Adipose tissue (tissue), 3 donors: ENCODE measurements at places on chromosomes 13 and 19. TPM values are rescaled to one million over a fixed set of nuclear protein-coding genes. Genes with fewer than 3 reads are reported as not detected.

Gene RNF225
- not detected for polyA plus RNA-seq

Gene KEAP1
- polyA plus RNA-seq = 50.8 TPM

Gene FGF21
- polyA plus RNA-seq = not detected

Gene IL17D
- 7.3 TPM for polyA plus RNA-seq

Gene KLK1
- polyA plus RNA-seq = not detected

Gene RFX1
- 4.4 TPM for polyA plus RNA-seq

Gene FLT1
- polyA plus RNA-seq = 6.3 TPM

Gene CAMSAP3
- polyA plus RNA-seq = 23.1 TPM

Gene PCDH17
- 1.2 TPM for polyA plus RNA-seq

Gene SHC2
- polyA plus RNA-seq = 39.4 TPM

Gene ZNF606
- 4.8 TPM for polyA plus RNA-seq

Gene UNC13A
- 1.0 TPM for polyA plus RNA-seq

Gene NLRP7
- polyA plus RNA-seq = not detected

Gene AP1M2
- not detected for polyA plus RNA-seq

Gene PODNL1
- 2.5 TPM for polyA plus RNA-seq

Gene GEMIN7
- 12.4 TPM for polyA plus RNA-seq

Gene SMIM44
- not detected for polyA plus RNA-seq

Gene KLK14
- polyA plus RNA-seq = 0.07 TPM

Gene TPP2
- 18.9 TPM for polyA plus RNA-seq

Gene VSTM2B
- not detected for polyA plus RNA-seq
